ENCODE measurements at places on chromosomes 11 and 22. TPM values are rescaled to one million over a fixed set of nuclear protein-coding genes. Genes with fewer than 3 reads are reported as not detected.

DNA sequence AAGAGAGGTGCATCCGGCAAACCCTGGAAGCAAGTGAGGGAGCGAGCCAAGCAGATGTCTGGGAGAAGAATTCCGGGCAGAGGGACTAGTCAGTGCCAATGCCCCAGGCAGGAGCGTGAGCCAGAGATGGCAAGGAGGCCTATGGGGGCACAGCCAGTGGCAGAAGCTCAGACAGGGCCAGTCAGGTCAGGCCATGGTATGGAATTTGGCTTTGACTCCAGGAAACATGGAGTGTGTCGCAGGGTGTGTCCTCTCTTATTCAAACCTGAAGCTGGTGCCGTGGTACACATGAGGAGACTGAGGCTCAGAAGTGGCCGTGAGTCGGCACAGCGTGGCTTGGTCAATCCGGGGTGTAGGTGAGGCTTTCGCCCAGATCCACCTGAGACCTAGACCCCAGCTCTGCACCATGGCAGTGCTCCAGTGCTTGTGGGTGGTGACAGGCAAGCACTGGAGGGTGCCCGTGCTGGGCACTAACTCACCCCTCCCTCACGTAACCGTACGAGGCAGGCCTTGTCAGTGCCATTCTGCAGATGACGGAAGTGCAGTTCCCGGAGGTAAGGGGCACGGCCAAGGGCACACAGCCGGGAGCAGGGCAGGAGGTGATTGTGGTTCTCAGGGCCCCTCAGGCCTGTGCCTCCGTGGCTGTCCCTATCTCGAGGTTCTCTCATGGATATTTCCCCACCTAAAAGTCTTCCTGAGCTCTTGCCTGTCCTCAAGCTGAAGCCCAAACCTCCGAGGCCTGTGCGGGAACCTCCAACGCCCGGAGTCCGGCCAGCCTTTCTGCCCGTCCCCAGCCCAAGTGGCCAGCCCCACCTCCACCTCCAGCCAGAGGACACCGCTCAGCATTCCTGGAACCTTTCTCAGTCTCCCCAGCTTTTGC is 10.6 kb upstream of the SPI1 start:
- no peak overlapping the region for H3K4me3 ChIP-seq
- H3K27ac ChIP-seq, result no peak overlapping the region
- no peak for DNase-seq
- H3K4me1 ChIP-seq, result peaks cover 10% of the 10 kb centered on the region
- no peaks in the 10 kb centered on the region for H3K27me3 ChIP-seq

- no peaks in the 10 kb centered on the region for H3K27me3 ChIP-seq
- no peak overlapping the region for H3K27ac ChIP-seq
- peaks cover 2% of the 10 kb centered on the region for H3K36me3 ChIP-seq
- H3K4me1 ChIP-seq, result peaks cover 21% of the 10 kb centered on the region
- no peak for DNase-seq
- no peak overlapping the region for H3K4me3 ChIP-seq
Observed at GRCh38 chr11:83042964-83043711, 28.6 kb downstream of the RAB30 start.

DNA sequence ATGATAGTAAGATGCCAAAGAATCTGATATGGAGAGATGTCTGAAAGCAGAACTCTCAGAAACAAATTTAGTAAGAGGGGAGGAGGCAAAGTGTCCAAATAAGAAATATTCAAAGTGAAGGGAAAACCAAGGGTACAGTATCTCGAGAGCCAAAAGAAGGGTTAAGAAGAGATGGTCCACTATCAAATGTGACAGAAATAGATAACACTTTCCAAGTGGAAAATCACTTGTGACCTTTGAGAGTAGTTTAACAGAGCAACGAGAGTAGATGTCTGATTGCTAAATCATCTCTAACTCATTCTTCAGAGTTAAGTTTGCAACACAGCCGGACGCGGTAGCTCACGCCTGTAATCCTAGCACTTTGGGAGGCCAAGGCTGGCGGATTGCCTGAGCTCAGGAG is 4.3 kb upstream of the BUD13 start:
- no peaks in the 10 kb centered on the region for H3K27me3 ChIP-seq
- H3K4me3 ChIP-seq, result no peak overlapping the region
- H3K36me3 ChIP-seq, result peaks cover 55% of the 10 kb centered on the region

- H3K27ac ChIP-seq, result no peak overlapping the region
- peaks cover 21% of the 10 kb centered on the region for H3K27me3 ChIP-seq
- no peak for DNase-seq
- no peak overlapping the region for H3K4me3 ChIP-seq
Observed at GRCh38 chr11:34671946-34672345, 51.1 kb downstream of the EHF start.

RIBC2 gene
- total RNA-seq, result 9.4 TPM

PIH1D2 gene
- 0.36 TPM for total RNA-seq

- no peaks in the 10 kb centered on the region for H3K27me3 ChIP-seq
- peaks cover 9% of the 10 kb centered on the region for H3K4me1 ChIP-seq
- no peak overlapping the region for H3K27ac ChIP-seq
- peaks cover 8% of the 10 kb centered on the region for H3K36me3 ChIP-seq
Observed at GRCh38 chr11:44893846-44894617, 56.7 kb downstream of the TP53I11 start.

ATG2A gene
- 20.5 TPM for total RNA-seq

- no peak for DNase-seq
- H3K36me3 ChIP-seq, result no peaks in the 10 kb centered on the region
- H3K27me3 ChIP-seq, result no peaks in the 10 kb centered on the region
- no peak overlapping the region for H3K27ac ChIP-seq
- no peak overlapping the region for H3K4me3 ChIP-seq
- H3K4me1 ChIP-seq, result no peaks in the 10 kb centered on the region
Observed at GRCh38 chr11:86486261-86487030, 111.8 kb downstream of the CCDC81 start.

DNA sequence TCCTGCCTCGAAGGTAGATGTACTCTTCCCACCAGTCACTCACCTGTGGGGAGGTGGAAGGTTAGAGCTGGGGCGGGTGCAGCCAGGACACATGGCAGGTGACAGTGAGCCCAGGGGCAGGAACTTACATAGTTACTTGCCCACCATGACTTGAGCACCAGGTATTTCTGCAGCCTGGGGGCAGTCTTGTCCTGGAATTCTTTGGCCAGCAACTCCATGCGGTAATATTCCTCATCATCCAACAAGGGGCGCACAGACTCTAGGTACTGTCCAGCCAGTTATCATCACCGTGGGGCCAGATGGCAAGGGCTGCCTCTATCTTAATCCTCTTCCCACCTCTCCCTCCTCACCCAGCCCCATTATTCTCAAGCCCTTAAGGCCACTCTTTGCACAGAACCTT is 2.2 kb downstream of the CPT1B start:
- no peaks in the 10 kb centered on the region for H3K27me3 ChIP-seq
- H3K36me3 ChIP-seq, result peaks cover 14% of the 10 kb centered on the region
- no peak overlapping the region for H3K4me3 ChIP-seq
- no peak overlapping the region for H3K27ac ChIP-seq
